ENCODE measurements at places on chromosomes 11 and 22.

DNA sequence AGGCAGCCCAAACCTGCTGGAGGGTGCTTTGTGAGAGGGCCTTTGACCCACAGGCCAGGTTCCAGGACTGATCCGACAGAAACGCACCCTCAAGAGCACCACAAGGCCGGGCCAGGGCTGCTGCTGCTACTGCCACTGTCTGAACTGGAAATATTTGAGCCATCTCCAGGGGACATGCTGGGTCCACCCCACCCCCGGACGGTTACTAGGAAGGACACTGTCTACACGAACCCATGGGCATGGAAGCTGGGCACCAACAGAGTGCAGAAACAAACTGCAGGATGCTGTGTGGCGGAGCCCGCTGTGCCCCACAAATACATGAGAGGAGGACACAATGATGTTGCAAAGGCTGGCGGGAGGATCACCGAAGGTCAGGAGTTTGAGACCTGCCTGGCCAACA lies 283.7 kb downstream of the CTTN start:
- DNase-seq = no peak

- no peak for DNase-seq
Measured at GRCh38 chr11:133172349-133172748, 360.0 kb downstream of the OPCML start.

- no peak for DNase-seq
Measured at GRCh38 chr22:48303369-48303725, 1524.3 kb downstream of the BRD1 start.

GRCh38 chr11:60169264-60169915 lies 13.5 kb downstream of the MS4A6A start:
- DNase-seq = no peak

DNA sequence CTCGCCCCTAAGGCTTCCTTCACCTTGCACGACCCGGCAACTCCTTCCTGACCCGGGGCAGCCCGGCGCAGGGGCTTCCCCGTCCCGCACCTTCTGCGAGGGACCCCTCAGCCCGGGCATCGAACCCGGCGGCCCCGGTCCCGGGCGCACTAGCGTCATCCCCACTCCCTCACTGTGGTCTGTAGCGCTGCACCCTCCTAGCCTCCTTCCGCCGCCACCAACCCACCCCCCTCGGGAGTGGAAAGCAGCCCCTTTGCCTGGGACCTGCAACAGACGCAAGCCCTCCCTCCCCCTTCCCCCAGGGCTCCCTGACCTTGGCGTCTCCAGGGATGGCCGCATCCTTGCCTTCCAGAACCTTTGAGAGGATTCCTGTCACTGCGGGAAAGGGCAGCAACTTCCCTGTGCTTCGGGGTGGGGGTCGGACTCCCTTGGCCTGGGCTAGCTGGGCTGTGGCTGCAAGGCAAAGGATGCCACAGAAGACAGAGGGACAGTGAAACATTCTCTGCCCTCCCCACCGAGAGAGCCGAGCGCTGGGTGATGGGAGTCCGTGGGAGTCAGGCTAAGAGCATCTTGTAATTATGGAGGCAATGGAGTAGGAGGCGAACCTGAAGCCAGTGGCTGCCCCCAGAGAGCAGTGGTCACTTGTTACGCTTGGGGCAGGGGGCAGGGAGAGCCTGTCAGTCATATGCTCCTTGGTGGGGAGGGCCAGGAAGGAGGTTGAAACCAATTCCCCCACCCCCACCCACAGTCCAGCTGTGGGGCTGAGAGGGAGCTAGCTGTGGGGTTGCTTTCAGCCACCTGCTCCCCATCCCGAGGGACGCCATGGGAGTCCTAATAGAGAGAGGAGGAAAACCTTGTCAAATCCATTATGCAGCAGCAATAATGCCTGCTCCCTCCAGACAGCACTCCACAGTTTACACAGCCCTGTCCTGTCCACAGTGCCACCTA lies 920 bp downstream of the TMEM132A start:
- no peak for DNase-seq

DNA sequence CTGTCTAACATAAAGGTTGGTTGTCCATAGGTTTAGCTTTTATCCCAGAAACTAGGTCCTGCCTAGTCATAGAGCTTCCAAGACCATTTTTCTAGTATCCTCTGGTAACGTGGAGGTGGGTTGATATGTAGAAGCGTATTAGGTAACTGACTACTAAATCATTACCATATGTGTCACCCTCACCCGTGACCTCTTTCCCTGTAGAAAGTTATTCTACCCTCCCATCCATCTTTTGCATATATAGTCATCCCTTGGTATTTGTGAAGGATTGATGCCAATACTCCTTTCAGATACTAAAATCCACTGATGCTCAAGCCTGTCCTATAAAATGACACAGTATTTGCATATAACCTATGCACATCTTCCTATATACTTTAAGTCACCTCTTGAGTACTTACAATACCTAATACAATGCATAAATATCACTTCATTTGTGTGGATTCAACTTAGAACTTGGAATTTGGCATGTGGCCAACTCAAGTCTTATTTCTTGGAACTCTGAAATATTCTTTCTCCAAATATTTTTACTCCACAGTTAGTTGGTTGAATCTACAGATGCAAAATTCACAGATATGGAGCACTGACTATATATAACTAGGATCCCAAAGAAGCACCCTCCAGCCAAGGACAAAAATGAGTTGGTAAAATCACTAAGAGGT lies 497.0 kb upstream of the TENM4 start:
- DNase-seq = no peak

DNA sequence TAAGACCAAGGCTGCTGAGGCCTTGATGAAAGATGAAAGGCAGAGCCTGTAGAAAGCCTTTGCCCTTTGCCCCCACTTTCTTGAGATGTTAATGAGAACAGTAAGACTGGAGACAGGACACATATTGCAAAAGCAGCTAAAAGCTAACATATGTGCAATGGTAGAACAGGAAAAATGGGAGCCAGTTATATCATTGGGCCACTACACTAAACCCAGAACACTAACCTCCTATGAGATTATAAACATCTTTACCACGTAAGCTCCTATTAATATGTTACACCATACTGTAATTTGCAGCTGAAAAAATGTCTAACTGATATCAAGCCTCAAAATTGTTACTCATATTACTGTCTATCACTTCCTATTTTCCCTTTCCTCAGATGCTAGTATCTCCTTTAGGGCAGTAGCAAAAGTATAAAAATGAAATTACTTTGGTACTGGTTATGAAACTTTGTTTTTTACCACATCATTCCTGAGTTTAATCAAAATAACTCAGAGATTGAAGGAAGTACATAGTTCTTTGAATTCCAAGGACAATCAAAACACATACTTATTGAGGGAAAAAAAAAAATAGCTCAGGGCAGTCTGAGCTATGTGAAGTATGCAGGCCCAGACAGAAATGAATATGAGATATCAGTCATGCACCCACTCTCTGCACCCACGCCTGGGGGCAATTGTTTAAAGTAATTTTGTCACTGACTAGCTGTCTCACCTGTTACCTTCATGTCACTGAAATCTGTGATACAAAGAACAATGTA lies 9.1 kb downstream of the HPS5 start:
- no peak for DNase-seq

GRCh38 chr22:22836635-22837034 lies 51.0 kb upstream of the IGLL5 start:
- DNase-seq = no peak

- no peak for DNase-seq
Measured at GRCh38 chr11:80860632-80861031, 1419.8 kb upstream of the TENM4 start.

DNA sequence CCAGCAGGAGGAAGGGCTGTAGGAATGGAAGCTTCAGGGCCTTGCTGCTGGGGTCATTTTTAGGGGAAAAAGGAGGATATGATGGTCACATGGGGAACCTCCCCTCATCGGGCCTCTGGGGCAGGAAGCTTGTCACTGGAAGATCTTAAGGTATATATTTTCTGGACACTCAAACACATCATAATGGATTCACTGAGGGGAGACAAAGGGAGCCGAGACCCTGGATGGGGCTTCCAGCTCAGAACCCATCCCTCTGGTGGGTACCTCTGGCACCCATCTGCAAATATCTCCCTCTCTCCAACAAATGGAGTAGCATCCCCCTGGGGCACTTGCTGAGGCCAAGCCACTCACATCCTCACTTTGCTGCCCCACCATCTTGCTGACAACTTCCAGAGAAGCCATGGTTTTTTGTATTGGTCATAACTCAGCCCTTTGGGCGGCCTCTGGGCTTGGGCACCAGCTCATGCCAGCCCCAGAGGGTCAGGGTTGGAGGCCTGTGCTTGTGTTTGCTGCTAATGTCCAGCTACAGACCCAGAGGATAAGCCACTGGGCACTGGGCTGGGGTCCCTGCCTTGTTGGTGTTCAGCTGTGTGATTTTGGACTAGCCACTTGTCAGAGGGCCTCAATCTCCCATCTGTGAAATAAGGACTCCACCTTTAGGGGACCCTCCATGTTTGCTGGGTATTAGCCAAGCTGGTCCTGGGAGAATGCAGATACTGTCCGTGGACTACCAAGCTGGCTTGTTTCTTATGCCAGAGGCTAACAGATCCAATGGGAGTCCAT lies 14.1 kb downstream of the IL10RA start:
- no peak for DNase-seq

DNA sequence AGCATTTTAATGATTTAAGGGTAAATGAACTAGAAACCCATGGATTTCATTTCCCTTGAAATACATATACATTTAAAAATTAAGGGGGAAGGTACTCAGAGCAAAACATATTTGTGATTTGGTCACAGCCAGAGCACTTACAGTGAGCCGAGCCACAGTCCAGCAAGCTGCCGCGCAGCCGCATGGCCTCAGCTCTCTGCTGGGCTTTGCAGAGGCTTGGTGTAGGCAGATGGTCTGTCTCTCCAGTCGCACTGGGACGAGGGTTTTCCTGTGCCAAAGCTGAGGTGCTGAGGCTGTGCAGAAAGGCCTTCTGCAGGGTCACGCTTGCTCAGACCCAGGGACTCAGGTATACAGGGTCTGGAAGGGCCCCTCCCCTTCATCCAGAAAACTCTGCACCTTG lies 367.3 kb downstream of the OPCML start:
- DNase-seq = no peak

DNA sequence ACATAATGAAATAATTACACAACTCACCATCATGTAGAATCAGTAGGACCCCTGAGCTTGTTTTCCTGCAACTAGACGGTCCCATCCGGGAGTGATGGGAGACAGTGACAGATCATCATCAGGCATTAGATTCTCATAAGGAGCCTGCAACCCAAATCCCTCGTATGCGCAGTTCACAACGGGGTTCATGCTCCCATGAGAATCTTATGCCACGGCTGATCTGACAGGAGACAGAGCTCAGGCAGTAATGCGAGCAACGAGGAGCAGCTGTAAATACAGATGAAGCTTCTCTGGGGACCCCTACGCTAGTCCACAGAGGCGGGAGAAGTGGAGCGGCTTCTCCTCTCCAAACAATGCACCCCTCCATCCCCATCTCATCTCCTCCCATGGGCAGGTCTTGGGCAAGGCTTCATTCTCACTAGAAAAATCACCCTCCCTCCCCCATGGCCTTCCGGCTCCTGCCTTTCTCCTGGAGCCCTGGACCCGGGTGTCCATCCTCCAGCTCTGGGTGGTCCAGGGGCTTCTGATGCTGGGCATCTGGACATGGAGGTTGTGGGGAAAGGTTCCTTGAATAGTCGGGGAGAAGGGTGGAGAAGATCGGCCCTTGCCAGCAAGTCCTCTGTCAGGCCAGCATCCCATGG lies 16.2 kb upstream of the RAC2 start:
- DNase-seq = no peak

DNA sequence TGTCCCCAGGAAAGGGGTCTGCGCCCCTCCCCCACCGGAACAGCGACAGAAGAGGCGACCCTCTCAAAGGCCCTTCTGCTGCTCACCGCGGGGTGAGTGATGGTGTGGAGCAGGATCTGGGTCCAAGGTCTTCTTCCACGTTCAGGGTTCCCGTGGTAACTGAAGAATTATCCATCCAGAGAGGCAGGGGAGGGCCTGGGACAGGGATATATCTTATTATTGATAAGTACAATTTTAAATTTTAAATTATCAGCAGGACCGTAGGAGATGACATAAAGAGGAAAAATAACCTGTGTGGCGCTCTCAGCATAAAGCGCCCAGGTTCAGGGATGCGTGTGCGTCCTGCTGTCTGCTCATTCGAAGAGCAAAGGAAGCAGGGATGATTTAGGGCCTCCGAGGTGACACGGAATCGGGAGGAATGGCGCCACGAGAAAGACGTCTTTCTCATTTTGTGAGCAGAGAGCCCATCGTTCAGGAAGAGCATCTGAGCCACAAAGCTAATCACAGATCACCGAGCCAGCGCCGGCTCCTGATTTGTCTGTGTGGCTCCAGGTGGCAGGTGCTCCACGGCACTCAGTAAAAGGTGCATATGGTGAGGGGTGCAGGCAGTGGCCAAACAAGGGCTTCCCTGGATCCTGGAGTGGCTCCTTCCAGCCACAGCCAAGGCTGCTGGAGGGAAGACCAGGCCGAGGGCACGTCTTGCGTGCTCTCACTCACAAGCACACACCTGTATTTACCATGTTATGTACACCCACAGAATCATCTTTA lies 19.3 kb downstream of the KRTAP5-5 start:
- no peak for DNase-seq

GRCh38 chr11:131649856-131650255 lies 279.4 kb downstream of the NTM start:
- no peak for DNase-seq

DNA sequence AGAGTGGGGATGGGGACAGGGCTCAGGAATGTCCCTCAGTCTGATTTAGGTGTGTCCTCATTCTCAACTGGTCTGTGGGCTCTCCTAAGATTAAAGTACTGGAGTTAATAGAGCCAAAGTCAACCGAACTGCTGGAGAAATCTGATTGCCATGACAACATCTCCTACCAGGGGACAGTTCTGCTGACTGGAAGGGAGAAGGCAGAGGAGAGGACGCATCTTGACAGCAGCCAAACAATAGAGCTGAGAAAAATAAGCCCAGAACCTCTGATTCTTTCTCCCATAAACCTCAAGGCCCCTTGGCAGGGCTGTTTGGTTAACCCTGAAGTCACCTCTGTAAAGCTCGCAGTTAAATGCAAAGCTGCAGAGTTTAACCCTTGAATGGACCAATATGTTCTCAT lies 2.8 kb downstream of the KCTD14 start:
- no peak for DNase-seq

GRCh38 chr22:19336133-19337075 lies 44.9 kb upstream of the CLTCL1 start:
- DNase-seq = no peak

- no peak for DNase-seq
Measured at GRCh38 chr11:130866831-130867230, 49.4 kb downstream of the SNX19 start.

All from muscle of arm (tissue), 14 donors.